Activated CD4-positive, CD25-positive, alpha-beta regulatory T cell treated with anti-CD3 and anti-CD28 coated beads, Interleukin-2, amount 50 U/mL, for 16 hours (primary cell): ENCODE measurements at places on chromosomes 4 and X.

DNA sequence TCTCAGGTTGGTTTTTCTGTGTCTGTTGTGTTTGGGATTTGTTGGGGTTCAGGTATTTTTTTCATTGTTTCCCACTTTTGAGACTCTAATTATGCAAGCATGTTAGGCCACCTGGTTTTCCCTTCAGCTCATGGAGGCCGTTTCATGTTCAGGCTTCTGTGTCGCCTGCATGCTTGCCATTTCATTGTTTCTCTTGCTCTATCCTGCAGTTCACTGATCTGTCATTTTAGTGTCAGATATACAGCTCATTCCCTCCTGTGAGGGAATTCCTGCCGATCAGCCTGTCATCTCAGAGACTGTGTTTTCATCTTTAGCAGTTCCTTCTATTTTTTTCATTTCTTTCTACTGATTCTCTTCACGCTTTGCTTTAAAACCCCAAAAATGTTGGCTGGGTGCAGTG, 49.4 kb upstream of the HGFAC start:
- DNase-seq, result no peak

- no peak for DNase-seq
These were observed 847 bp upstream of the UGT2A2 start for GRCh38 chr4:69640289-69640688.

GRCh38 chrX:129654652-129655546, at the start of gene APLN:
APLN (minus strand) TSS chrX:129654956; CDS start chrX:129654630, 326 bp downstream.
- DNase-seq, result no peak

GRCh38 chr4:155405059-155405458, 28.3 kb upstream of the MAP9 start:
- DNase-seq, result no peak

GRCh38 chrX:94361241-94361640, 687.2 kb downstream of the FAM133A start:
- DNase-seq, result no peak

GRCh38 chrX:21374994-21375707, 933 bp downstream of the CNKSR2 start:
- DNase-seq, result no peak

- DNase-seq, result no peak
These were observed 286.1 kb downstream of the DCHS2 start for GRCh38 chr4:154205471-154205870.

- no peak for DNase-seq
These were observed 283.9 kb downstream of the SMARCA1 start for GRCh38 chrX:129239371-129239770.

DNA sequence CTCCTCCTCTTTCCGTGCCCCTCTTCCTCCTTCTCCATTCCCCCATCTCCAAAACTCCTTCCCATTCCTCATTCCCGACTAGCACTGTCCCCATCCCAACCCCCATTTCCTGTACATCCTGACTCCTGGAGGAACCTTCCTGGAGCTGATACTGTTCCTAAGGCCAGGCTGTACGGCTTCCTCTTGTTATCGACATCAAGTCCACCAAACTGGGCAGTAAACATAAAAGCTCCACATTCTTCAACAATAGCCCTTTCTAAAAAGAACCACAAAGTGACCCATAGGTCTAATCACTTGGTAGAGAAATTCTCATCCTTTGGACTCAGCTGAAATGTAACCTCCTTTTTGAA, 22.9 kb downstream of the AWAT2 start:
- no peak for DNase-seq

GRCh38 chr4:54281054-54281766, 52.1 kb downstream of the PDGFRA start:
- DNase-seq, result no peak
